ENCODE measurements at places on chromosomes 2 and 18.

DNA sequence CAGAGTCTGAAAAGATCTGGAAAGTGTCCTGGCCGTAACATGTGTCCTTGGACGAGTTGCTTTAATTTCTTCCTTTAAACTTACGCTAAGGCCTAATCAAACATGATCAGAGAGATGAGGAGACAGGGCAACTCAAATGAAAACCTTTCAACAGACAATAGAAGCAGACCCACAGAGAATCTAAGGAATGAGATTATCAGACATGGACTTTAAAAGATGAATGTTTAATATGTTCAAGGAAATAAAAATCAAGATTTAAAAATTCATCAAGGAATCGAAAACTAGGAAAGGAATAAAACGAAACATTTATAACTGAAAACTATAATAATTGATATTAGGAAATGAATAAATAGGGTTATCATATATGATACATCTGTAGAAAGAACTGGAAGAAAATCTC is 55.1 kb downstream of the RAB31 start:
- no peak for DNase-seq

DNA sequence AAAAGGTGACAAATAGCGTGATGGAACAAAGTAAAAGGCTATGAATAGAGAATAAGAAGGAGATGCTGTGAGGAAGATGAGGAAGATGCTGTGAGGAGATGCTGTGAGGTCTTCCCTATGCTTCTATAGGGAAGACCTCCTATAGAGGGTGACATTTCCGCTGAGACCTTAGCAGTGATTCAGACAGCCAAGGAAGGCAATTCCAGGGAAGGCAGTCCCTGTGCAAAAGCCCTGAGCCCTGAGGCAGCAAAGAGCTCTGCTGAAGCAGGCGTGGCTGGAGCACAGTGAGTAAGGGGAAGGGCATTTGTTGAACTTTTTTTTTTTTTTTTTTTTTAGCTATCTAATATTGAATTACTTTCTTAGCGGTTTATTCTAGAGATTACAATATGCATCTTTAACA is 142.7 kb upstream of the FOSL2 start:
- no peak for DNase-seq

DNA sequence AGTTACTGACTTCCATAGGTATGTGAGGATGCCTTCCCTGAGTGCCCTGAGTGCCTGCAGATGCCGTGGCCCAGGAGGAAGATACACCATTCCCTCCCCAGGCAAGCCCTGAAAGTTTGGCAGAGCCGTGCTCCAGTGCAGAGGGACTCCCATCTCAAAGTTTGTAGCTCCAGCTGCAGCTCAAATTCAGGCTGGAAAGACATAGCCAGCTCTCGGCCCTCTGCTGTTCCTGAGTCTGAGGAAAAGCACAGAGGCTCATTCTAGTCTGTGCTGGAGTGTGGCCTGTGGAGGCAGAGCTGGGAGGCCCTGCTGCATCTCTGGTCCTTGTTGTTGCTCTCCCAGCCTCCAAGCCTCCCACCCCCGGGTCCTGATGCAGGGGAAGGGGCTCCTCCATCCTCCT is 15.9 kb upstream of the TPO start:
- DNase-seq = no peak

DNA sequence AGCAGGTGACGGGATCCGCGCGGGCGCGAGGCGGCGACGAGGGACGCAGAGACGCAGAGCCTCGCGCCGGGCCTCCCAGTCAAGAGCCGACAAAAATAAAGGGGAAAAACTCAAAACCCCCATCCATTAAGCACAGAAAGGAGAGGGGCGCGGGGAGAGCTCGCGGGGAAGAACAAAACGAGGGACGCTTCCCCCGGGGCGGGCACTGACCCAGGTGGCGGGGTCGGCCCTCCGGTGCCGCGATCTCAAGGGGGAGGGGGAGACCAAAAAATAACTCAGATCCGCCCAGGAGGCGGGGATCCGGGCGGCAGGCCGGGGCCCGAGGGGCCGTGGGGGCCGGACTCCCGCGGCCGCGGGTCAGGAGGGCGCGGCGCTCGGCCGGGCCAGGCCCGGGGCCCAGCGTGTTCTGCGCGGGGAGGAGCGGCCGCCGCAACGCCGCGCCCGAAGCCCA is 597 bp downstream of the RNF103 start:
- DNase-seq = peak; percentile 67

GRCh38 chr2:198157314-198157713 is 352.9 kb downstream of the PLCL1 start:
- no peak for DNase-seq

GRCh38 chr2:68879296-68879695 is 8.1 kb upstream of the BMP10 start:
- DNase-seq = no peak

DNA sequence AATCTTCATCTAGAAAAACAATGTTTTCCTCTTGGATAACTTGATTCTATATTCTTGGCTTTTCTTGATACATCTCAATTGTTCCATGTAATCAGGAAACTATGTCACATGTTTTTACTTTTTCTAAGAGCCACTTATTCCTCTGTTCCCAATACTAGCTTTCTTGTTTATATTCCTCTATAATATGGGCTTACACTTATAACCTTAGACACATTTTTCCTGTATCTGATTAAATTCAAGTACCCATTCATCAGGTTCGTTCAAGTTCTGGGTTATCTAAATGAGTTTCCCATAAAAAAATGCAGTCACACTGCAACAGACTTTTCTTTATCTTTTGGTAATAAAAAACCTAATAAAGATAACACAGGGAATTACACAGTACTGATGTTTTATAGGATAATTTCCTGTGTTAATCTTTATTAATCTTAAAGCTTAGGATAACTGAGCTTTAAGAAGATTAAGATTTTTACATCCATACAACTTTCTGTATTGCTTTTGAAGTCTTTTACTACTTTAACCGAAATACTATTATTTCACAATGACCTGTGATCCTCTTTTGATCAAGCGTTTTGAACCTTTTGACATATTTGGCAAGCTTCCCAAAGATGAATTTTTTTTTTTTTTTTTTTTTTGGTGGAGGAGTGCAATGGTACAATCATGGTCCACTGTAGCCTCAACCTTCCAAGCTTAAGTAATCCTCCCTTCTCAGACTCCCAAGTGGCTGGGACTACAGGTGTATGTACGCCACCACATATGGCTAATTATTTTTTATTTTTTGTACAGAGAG is 44.3 kb upstream of the C2orf66 start:
- no peak for DNase-seq

DNA sequence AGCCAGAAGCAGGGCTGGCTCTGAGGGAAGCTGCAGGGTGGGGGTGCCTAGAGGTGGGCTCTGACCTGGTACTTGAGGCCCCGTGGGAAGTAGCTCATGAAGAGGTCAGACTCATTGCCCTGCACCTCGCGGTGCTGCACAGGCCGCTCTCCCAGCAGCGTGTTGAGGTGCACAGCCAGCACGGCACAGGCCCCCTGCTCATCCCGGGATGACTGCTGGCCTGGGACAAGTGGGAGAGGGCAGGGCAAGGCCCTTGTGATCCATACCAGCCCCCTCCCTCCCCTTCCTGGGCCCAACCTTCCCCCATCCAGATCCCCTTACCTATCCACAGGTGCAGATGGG is 8.7 kb downstream of the CAPG start:
- no peak for DNase-seq

DNA sequence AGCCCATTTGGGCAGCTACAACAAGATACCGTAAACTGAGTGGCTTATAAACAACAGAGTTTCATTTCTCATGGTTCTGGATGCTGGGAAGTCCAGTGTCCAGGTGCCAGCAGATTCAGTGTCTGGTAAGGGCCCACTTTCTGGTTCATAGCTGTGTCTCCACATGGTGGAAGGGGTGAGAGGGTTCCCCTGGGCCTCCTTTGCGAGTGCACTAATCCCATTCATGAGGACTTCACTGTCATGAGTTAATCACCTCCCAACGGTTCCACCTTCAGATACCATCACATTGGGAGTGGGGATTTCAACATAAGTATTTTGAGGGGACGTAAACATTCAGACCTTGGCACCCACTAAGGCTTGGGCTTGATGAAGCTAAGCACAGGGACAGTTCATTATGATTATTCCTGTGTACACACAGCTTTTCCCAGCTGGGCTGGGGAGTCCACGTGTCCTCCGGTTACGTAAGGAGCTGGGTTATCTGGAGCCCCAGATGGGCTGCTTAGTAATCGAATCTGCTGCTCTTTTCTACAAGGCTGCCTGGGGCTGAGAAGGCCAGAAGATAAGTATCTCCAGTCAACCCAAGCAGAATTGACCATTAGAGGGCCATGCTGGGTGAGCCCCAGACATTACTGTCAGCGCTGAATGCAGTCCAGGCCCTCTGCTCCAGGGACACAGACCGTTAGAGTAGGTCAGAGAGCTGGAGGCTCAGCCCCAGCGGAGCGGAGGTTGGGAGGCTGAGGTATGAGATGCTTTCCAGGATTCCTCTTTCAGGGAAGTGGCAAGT is 42.7 kb downstream of the EPAS1 start:
- DNase-seq = no peak

DNA sequence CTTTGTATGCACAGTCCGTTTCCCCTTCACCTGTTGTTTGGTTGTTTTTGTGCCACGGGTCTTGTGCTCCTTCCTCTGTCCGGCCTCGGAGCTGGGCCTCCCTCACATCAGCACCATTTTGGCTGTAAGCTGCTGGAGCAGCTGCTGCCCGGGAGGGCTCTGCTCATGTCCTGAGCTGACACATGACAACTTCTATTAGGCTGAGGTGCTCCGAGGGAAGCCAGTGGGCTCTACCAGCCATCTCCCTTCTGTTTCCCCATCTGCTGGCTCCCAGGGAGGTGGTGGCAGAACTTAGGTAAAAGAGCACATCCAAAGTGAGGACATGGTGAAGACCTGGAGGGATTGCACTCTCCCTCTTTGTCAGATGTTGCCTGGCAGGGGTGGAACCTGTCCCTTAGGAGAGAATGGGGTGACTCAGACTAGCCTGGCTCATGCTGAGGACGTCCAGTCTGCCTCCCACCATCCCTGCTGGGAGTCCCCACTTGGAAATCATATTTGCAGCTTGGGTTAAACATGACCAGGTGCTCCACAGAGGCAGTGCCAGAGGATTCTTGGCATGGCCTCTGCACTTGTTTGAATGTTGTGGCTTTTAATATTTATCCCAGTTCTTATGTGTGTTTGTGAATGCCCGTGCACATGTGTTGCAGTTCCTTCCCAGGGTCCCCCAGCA is 49.8 kb upstream of the TNP1 start:
- no peak for DNase-seq

- no peak for DNase-seq
Measured at GRCh38 chr2:72144632-72145288, 2.9 kb downstream of the CYP26B1 start.

GRCh38 chr18:8367217-8367988 is 241.8 kb upstream of the RAB12 start:
- peak; percentile 86 for DNase-seq

DNA sequence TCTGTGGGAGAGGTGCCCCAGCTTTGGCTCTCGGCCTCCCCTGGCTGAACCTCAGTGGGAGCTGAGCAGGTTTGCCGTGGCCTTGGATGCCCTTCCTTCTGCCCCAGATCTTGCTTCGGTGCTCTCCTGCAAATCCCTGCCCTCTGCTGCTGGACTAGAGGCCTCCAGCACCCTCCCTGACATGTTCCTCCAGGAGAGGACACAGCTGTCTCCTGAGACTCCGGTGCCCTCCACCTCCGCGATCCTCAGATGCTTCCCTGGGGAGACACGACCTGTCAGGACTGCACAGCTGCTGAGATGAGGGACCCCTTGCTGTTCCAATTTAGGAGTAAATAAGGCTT is 7.3 kb upstream of the NT5DC4 start:
- no peak for DNase-seq

GRCh38 chr2:181741756-181742155 is 61.4 kb upstream of the NEUROD1 start:
- DNase-seq = no peak

- no peak for DNase-seq
Measured at GRCh38 chr2:210162466-210163124, 8.6 kb downstream of the KANSL1L start.

DNA sequence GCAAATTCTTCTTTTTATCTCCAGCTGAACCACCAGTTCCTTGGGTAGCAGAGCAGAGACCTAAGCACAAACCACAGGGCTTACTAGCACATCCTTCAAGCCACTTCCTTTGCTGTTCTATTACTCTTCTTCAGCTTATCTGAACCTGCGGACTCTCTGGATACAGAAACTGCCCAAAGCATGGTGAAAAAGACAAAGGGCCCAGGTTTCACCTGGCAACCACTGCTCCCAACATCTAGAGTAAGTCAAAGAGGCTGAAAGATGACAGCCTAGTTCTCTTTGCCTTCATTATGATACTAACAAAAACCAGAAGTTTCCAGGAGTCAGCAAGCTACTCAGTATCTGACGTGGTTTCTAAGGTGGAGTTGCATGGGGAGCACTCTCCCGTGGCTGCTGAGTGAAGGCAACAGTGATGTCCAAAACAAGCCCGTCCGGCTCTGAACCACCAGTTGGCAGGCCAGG is 43.4 kb downstream of the KANSL3 start:
- no peak for DNase-seq

DNA sequence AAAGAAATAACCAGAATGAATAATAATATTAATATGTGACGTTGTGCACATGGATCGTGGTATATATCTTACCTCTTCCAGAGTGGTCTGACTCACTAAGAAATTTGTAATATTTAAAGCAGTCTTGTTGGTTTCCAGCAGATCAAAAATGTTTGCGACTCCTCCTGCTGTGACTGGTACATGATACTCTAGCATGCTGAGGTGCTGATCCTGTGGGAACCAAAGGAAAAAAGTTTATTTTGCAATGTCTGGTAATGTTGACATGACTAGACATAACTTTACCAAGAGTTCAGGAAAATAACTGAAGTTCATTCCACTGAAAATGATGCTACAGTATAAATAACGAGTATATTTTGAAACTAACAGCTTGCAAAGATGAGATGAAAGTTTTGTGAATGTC is 124.5 kb upstream of the BARD1 start:
- DNase-seq = no peak
